ENCODE measurements at places on chromosomes 2 and 18. TPM values are rescaled to one million over a fixed set of nuclear protein-coding genes. Genes with fewer than 3 reads are reported as not detected.
A peak's percentile ranks its signal among the peaks of the same experiment; 100 is the strongest.

The CTDP1 gene
- 30.2 TPM for total RNA-seq

The RGPD4 gene
- total RNA-seq = not detected

The PDE1A gene
- 0.32 TPM for total RNA-seq

DNA sequence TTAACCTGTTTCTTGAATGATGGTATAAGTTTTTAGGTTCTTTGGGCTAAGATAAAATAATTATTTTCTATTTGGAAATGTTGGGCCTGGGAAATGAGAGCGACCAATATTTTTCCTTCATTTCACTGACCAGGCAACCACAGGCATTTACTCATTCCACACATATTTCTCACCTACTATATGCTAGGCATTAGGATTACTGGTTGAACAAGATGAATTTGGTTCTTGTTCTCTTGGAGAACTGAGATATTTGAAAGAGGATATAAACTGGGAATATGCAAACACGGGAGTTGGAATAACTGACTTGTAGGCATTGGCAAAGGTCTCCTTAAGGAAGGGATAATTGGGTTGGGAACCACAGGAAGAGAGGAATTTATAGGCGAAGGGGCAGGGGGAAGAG, 3.9 kb upstream of the MYL1 start:
- no peaks in the 10 kb centered on the region for H3K36me3 ChIP-seq
- no peak overlapping the region for H3K27ac ChIP-seq
- H3K4me3 ChIP-seq = no peak overlapping the region
- peak; percentile 58 for DNase-seq
- no peaks in the 10 kb centered on the region for H3K4me1 ChIP-seq
- no peaks in the 10 kb centered on the region for H3K27me3 ChIP-seq

GRCh38 chr2:191280834-191281756, 35.9 kb downstream of the MYO1B start:
- DNase-seq = no peak
- H3K27me3 ChIP-seq = no peaks in the 10 kb centered on the region
- H3K27ac ChIP-seq = no peak overlapping the region
- no peak overlapping the region for H3K4me3 ChIP-seq

All from astrocyte (in vitro differentiated cells and primary cell).